ENCODE measurements at places on chromosomes 6 and 20.

DNA sequence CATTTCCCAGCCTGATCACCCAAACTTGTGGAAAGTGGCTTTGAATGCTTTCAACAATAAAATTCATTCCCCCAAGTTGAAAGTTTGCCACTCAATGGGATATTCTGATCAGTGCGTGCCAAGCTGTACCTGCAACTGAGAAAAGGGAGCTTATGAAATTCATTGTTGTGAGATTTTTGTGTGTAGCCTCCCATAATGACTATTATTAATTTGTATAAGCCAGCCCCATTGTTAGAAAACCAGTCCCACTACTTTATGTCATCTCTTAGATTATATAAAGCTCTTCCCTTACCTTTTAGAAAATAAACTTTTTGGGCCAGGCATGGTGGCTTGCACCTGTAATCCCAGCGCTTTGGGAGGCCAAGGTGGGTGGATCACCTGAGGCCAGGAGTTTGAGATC lies 15.9 kb downstream of the IL20RA start:
- no peak for DNase-seq

GRCh38 chr6:13517116-13517515 lies 29.7 kb upstream of the GFOD1 start:
- DNase-seq, result no peak

DNA sequence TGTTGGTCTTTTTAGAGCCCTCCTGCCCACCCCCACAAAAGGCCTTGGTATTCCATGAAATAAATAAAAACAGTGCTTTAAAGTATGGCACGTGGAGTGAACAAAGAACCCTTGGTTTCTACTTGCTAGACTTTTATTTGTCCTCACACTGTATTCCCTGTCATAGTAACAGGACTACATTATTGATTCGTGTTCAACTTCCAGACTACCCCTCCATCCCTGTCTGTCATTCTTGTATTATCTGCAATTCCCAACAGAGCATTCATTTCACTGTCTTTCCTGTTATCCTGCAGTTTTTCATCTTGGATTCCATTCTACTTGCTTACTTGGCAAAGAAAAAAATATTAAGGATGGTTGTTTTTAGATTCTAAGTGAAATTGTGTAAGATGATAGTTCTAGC lies 307.4 kb upstream of the CNR1 start:
- no peak for DNase-seq

GRCh38 chr6:43296780-43297497 lies 1.1 kb upstream of the SLC22A7 start:
- no peak for DNase-seq

DNA sequence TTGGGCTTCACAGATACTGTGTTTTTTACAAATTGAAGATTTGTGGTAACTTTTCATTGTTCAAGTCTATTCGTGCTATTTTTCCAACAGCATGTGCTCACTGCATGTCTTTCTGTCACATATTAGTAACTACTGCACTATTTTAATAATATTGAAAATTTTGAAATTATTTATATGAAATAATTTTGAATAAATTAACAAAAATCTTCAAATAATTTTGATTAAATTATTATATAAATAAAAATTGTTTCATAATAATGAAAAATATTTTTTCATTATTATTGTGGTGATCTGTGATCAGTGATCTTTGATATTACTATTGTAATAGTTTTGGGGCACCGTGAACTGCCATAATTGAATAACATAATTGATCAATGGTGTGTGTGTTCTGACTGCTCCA lies 204.1 kb downstream of the OGFRL1 start:
- no peak for DNase-seq

DNA sequence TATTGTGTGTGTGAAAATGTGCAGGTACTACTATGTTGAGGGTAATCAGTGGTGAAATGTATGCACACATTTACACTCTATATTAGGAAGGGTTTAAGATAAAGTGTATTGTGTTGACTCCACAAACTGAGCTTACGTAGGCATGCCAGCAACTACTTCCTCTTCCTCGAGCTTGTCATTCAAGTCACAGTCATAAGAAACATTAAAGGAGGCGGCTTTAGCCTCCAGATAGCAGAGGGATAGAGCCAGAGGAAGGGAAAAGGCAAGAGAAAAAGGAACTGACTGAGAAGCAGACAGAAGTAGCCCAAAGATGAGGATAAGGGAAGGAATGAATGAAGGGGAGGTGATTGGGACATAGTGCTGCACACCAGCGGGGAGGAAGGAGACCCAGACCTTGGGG lies 55.2 kb downstream of the SMLR1 start:
- DNase-seq, result no peak

- no peak for DNase-seq
Measured at GRCh38 chr20:51322164-51322707, 220.3 kb downstream of the NFATC2 start.

DNA sequence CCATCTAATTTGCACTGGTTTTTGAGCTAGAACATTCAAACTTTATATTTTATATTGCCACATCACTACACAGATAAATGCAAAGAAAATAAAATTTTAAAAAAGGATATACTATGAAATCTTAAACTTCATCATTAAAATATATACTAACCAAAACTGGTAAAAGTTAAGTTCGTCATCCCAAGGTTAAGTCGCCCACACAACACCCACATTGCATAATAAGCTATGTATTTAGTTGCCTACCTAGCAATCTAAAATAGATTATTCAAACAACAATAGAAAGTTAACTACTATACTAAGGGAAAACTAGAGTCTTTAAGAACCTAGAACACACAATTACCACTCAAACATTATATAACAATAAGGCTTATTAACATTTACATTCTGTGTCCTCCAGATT lies 24.5 kb downstream of the PDE10A start:
- no peak for DNase-seq

GRCh38 chr6:149431905-149432775 lies 32.1 kb downstream of the SUMO4 start:
- DNase-seq, result peak; percentile 70

DNA sequence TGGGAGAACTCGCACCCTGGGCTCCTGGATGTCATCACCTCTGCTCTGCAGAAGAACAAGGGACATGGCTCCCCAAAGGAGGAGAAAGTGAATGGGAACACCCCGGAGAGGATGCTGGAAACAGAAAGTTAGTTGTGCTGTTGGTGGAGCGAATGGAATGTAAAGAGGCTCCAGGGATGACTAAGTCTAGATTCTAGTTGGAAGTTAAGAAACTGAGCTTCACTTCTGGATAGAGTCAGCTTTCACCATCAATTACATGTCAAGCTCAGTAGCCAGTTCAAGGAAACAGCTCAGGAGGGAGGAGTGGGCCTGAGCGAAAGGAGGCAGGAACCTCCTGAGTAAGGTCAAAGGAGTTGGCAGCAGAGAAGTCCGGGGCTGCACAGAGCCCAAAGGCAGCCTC lies 132.1 kb upstream of the ARID1B start:
- no peak for DNase-seq

- DNase-seq, result no peak
Measured at GRCh38 chr6:169575365-169575764, 126.5 kb downstream of the WDR27 start.

- peak; percentile 6 for DNase-seq
Measured at GRCh38 chr6:42279144-42279781, 61.6 kb upstream of the MRPS10 start.

DNA sequence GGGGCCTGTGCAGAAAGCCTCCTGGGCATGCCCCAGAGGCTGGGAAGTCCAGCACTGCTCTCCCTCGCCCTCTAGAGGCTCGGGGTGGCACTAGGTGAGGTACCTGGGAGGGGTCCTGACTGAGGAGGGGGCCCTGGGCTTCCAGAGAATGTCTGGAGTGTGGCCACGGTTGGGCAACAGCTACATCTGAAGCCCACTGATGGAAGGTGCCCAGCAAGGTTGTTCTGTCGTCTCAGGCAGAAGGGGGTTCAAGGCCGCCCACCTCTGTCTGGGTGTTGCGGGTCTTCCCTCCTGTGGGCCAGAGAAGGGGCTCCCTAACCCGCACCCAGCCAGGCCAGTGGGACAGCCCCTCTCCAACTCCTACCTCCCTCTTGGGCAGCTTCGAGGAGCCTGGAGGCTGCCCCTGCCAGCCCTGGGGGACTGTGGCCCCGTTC lies 11.4 kb upstream of the VEGFA start:
- DNase-seq, result peak; percentile 20

DNA sequence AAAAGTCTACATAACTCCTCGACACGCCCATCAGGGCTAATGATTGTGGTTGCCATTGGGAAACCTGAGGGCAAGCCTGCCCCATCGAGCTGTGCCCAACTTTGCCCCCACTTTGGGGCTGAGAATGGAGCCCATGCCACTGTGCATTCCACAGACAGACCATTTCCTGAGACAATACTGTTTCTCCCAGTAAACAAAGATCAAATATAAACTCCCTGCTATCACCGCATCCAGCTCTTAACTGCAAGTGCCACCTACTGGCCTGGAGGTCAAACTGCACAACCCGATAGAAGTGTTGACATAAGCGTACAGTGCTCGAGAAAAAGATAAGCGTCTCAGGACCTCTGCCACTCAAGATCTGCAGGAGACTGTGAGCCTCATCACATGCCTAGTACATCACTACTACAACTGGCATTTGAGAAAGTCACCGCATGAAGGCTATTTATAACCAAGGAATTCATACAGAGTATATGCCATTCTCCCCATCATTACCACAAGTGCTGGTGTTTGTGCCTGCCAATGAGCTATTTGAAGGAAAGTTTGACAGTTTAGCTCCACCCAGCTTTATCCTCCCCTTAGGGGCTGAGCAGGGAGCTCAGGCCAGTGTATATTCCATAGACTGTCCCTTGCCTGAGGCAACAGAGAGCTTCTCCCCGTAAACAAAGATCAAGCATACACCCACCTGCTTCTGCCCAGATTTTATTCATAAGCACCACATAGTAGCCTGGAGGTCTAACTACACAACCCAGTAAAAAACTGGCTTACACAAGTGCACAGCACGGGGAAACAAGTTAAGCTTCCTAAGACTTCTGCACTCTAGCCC lies 4.5 kb upstream of the DEFB126 start:
- peak; percentile 21 for DNase-seq

- no peak for DNase-seq
Measured at GRCh38 chr6:95596021-95596420, 18.7 kb downstream of the MANEA start.

GRCh38 chr6:36599791-36600209 lies 5.6 kb downstream of the SRSF3 start:
- no peak for DNase-seq

DNA sequence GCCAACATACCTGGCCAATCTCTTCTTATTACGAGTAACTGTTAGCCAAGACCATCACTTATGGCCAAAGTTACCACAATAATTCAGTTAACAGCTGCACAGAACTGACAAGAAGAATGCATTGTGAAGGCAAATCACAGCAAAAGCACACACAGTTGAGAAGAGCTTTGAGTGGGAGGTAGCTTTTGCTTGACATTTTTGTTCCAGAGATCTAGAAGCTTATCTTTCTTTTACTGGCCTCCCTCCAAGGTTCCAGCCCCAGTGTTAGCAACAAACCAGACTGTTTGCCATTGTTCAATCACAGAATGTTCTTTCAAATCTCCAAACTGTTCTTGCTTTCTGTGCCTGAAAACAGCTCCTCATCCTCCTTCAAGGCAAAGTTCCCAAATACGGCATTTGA lies 35.9 kb upstream of the IRAK1BP1 start:
- DNase-seq, result no peak

- no peak for DNase-seq
Measured at GRCh38 chr6:9503111-9503761, 911.6 kb downstream of the TFAP2A start.

DNA sequence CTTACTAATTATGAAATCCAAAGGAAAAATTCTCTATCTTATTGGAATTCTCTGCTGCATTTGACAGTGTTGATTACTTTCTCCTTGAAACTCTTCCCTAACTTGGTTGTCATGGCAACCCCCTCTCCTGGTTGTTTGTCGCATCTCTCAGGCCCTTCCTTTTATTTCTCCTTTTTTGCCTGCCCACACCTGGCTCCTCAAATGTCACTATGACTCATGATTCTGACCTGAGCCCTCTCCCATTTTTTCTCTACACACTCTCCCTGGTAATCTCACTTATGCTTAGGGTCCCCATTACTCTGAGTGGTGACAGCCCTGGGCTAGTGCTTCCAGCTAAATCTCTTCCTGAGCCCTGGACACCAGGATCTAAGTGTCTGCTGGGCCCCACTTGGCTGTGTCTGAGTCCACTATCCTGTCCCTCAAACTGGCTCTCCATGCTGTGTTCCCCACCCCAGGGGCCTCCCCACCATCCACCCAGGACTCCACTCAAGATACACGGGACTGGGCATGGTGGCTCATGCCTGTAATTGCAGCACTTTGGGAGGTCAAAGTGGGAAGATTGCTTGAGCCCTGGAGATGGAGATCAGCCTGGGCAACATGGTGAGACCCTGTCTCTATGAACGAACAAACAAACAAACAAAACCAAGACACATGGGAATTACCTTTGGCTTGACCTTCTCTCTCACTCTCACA lies 16.5 kb upstream of the NNAT start:
- DNase-seq, result no peak

DNA sequence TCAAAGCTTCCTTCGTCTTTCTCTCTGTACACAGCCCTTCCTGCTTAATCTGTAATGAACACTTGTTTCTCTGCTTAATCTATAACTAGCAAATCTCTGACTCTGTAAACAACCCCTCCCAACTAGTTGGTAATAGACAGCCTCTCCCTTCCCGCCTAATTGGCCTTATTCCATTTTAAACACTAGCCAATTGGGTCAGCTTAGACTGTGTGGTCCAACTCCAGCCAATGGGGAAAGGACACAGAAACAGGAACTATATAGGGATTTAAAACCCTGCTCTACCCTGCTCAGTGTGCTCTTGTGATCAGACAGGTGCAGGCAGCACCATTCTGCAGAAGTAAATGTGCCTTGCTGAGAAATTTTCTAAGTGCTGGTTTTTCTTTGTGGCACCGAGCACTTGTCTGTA lies 18.5 kb downstream of the CHD6 start:
- no peak for DNase-seq

DNA sequence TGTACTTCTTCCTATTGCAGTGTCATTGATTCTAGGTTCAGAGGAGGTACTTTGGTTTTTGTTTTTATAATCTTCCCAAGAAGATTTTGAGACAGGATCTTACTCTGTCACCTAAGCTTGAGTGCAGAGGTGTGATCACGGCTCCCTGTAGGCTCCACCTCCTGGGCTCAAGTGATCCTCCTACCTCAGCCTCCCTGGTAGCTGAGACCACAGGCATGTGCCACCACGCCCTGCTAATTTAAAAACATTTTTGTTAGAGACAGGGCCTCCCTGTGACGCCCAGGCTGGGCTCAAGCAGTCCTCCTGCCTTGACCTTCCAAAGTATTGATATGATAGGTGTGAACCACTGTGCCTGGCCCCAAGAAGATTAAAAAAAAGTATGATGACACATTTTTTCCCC lies 3.4 kb upstream of the SLC17A5 start:
- no peak for DNase-seq

GRCh38 chr6:13538084-13538483 lies 36.3 kb upstream of the SIRT5 start:
- DNase-seq, result peak; percentile 48

- no peak for DNase-seq
Measured at GRCh38 chr6:11975353-11975977, 36.6 kb upstream of the HIVEP1 start.

- no peak for DNase-seq
Measured at GRCh38 chr20:14000917-14001316, 5.6 kb downstream of the MACROD2 start.

- DNase-seq, result no peak
Measured at GRCh38 chr6:15907914-15908518, 220.9 kb upstream of the MYLIP start.

GRCh38 chr20:37192137-37192854 lies 12.9 kb upstream of the MROH8 start:
- peak; percentile 66 for DNase-seq
